G401 (cell line): ENCODE measurements at places on chromosomes 7 and 10. TPM values are rescaled to one million over a fixed set of nuclear protein-coding genes. Genes with fewer than 3 reads are reported as not detected.

Gene TCERG1L
- total RNA-seq: not detected in 2 replicates

Gene FGL2
- total RNA-seq: not detected in 2 replicates

Gene FFAR4
- not detected in 2 replicates for total RNA-seq

Gene MALRD1
- total RNA-seq: not detected in 2 replicates

Gene ENTPD1
- total RNA-seq: not detected in 2 replicates

Gene A1CF
- 4.7 and 4.9 TPM in 2 replicates for total RNA-seq

Gene GRM3
- total RNA-seq: not detected in 2 replicates

Gene WNT2
- total RNA-seq: not detected in 2 replicates

Gene SKIDA1
- 22.3 and 22.8 TPM in 2 replicates for total RNA-seq

Gene ASAH2
- 0.20 TPM in 1 of 2 replicates, not detected in the other for total RNA-seq

Gene TNRC18
- total RNA-seq: 31.5 and 42.8 TPM in 2 replicates

Gene CCDC146
- 0.61 TPM in 1 of 2 replicates, not detected in the other for total RNA-seq

Gene CNNM1
- total RNA-seq: 0.37 and 0.81 TPM in 2 replicates

Gene PIP
- not detected in 2 replicates for total RNA-seq

Gene PPP1R3C
- 4.2 and 7.9 TPM in 2 replicates for total RNA-seq

Gene OPN1SW
- total RNA-seq: not detected in 2 replicates

Gene ASB13
- total RNA-seq: 16.4 and 17.9 TPM in 2 replicates

Gene HOXA6
- 5.1 TPM in 1 of 2 replicates, not detected in the other for total RNA-seq

Gene GDF10
- not detected in 2 replicates for total RNA-seq

Gene SLC13A1
- not detected in 2 replicates for total RNA-seq

Gene SCRN1
- total RNA-seq: 77.4 and 101 TPM in 2 replicates

Gene VAX1
- not detected in 2 replicates for total RNA-seq

Gene PAPSS2
- not detected in 2 replicates for total RNA-seq

Gene CTAGE4
- total RNA-seq: not detected in 2 replicates
